ENCODE measurements at places on chromosomes 16 and 17. TPM values are rescaled to one million over a fixed set of nuclear protein-coding genes. Genes with fewer than 3 reads are reported as not detected.

GRCh38 chr17:73427198-73427597 lies 115.4 kb upstream of the CDC42EP4 start:
- DNase-seq = no peak

DNA sequence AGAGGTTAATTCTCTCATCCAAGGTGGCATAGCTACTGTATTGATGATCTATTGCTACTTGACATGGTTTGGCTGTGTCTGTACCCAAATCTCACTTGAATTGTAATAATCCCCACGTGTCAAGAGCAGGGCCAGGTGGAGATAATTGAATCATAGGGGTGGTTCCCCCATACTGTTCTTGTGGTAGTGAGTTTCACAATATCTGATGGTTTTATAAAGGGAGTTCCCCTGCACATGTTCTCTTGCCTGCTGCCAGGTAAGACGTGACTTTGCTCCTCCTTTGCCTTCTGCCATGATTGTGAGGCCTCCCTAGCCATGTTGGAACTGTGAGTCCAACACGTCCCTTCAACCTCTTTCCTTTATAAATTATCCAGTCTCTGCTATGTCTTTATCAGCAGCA lies 22.9 kb upstream of the CPPED1 start:
- DNase-seq = no peak

- no peak for DNase-seq
Observed at GRCh38 chr17:3926860-3927627, 10.8 kb upstream of the P2RX1 start.

The HOXB2 gene
- 5.2 TPM for total RNA-seq

The PNPO gene
- 43.0 TPM for total RNA-seq
